Right renal pelvis (tissue), 4 donors: ENCODE measurements at places on chromosomes 6 and 20.

GRCh38 chr6:148364056-148364824 lies 21.6 kb downstream of the SASH1 start:
- DNase-seq, result no peak

- DNase-seq, result no peak
Measured at GRCh38 chr6:951399-952181, 258.7 kb upstream of the EXOC2 start.

GRCh38 chr20:39936401-39936800 lies 752.6 kb downstream of the MAFB start:
- no peak for DNase-seq

GRCh38 chr6:84554706-84555105 lies 209.7 kb downstream of the TBX18 start:
- DNase-seq, result no peak

GRCh38 chr20:53575481-53576194 lies 18.0 kb downstream of the ZNF217 start:
- no peak for DNase-seq
